ENCODE measurements at places on chromosomes 16 and 17.

DNA sequence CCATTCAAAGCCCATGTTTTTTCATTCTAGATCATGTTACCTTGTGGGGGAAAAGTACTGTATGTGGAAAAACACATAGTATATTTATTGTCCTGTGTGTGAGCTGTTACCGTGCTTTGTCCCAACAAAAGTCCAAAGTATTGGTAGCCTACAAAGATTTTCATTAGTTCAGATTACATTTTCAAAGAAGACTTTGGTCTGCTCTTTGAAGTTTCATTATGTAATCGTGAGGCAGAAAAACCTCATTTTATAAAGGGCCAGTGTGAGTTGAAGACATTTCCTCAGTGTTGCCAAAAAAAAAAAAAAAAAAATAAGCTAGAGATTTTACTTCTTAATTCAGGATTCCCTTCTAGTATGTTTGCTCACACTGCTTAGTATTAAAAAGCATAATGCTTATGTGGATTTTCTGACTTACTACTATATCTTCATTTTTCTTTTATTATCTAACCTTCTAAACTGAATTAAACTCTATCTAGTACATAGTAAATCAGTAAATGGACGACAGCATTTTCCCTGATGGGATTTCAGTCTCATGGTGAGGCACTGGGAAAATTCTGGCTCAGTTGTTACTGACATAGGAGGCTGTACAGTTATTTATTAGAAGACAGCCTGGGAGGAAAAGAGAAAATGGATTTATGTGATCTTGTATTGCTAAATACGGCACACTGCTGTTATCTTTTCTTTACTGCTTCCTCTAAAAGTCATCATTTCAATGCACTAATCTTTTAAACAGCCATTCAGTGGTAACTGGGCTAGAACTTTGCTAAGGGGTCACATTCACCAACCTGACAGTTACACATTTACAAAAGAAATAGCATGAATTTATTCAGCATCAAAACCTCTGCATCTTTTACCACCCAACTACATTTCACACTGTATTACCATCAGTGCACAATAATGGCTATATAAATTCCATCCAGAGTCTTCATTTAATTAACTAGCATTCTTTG is 100.6 kb downstream of the STXBP4 start:
- no peak for DNase-seq

DNA sequence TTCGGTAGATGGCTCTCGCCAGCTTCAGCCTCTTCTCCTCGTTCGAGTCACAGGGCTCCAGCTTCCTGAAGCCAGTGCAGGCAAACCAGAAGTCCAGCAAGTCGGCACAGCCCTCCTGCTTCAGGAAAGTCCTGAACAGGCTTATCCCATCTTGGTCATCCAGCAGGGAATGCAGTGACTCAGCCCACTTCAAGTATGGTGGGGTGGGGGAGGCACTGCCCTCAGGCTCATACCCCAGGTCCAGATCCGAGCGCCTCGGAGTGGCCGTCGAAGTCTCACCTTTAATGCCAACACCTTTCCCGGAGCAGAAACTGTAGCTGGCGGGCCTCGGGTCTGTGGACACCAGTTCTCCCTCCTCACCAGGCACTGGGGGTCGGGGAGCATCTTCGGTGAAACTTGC is 5.9 kb downstream of the AXIN1 start:
- DNase-seq: no peak

DNA sequence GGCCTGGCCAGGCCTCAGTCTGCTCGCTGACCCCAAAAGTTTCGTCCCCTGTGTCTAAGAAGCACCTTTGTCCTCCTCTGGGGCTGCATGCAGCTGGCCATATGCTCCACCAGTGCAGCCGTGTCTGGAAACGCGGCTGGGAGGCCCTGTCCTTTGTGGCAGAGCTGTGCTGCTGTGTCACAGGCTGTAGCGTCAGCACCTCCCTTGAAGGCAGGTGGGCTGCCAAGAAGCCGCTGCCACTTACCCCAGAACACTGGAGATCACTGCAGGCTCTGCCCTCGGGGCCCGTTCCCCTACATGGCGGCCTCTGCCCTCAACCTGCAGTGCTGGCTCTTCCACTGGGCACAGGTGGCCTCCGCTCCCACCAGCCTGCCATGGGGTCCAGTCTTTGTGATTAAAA is 15.7 kb upstream of the MC1R start:
- no peak for DNase-seq

DNA sequence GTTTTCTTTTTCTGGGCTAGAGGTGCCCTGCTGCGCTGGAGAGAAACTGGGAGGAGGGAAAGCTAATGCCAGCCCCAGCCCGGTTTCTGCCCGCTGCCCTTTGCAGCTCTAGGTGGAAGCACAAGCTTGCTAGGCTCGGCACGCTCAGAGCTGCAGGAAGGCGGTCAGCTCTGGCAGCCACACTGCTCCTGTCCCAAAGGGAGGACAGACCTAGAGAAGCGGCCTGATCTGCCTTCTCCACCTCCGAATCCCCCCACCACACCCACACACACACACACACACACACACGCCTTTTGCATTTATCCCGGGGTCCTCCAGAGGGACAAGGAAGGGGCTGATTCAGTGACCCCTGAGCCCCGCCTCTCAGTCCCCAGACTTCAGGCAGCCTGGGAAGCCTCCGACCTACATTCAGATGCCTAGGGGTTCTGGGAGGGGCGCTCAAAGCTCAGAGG is 418.1 kb downstream of the SOX9 start:
- no peak for DNase-seq

DNA sequence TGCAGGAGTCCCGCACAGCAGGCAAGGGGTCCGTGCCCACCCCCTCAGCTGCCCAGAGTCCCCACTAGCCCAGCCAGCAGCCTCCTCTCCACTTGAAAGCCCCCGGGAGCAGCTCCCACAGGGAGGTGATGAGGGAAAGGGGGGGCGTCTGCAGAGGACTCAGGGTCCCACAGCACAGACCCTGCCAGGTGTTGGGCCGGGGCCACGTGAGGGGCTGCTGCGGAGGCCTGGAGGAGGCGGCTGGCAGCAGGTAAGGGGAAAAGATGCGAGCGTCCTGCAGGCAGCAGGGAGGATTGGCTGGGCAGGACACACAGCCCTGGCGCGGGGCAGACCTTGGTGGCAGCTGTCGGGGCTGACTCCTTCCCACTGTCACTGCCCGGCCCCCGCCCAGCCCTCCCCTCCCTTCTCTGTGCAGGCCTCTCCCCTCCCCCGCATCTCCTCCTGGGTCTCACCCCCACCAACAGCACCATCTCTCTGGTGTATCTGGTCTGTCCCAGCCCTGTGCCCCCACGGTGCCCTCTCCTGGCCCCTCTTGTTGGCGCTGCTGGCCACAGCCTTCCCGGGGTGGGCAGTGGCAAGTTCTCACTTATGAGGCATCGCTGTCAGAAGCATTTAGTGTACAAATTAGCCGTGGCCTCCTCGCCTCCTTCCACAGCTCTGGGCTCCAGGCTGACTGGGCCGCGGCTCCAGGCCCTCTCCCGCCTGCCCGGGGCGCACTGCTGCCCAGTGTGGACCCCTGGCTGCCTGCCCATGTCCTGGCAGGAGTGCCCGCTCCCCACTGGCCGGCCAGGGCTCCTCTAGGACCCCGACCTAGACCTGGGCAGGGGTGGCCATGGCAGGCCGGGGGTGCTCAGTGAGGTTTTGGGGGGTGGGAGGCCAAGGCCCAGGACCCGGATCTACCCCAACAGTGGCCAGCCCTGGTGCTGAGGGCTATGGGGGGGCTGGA is 4.4 kb upstream of the PRR35 start:
- DNase-seq: no peak

GRCh38 chr16:4060009-4060408 is 56.2 kb downstream of the ADCY9 start:
- DNase-seq: peak; percentile 59

GRCh38 chr17:16887523-16888095 is 84.3 kb downstream of the TNFRSF13B start:
- DNase-seq: no peak

DNA sequence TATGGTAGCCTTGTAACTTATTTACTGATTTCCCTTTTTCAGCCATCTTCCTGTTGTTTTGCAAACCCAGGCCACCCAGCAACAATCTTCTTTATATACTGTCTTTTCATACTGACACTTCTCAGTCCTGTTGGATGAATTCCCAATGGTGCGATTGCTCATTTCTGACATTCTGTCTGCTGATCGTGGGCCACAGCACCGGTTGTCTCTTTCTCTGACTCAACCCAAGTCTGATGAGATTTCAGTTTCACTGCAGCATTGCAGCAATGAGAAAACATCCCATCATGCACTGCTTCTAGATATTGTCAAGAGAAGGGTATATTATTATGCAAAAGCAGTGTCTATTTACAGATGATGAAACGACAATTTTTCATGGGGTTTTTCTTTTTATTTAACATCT is 349.2 kb upstream of the HSBP1 start:
- DNase-seq: peak; percentile 61

GRCh38 chr17:42969001-42969581 is 4.8 kb upstream of the AARSD1 start:
- no peak for DNase-seq

GRCh38 chr17:82461827-82462524 is 3.4 kb downstream of the NARF start:
- DNase-seq: no peak

DNA sequence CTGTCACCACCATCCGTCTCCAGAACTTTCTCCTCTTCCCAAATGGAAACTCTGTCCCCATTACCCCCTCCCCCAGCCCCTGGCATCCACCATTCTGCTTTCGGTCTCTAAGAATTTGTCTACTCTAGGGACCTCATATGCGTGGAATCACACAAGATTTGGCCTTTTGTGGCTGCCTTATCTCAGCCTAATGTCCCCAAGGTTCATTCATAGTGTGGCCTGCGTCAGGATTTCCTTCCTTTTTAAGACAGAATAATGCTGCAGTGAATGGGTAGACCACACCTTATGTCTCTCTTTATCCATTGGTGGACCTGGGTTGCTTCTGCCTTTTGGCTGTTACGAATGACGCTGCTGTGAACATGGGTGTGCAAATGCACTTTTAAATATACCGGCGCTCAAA is 139.7 kb upstream of the PLCG2 start:
- no peak for DNase-seq

- DNase-seq: no peak
Measured at GRCh38 chr17:64687961-64688360, 25.9 kb upstream of the SMURF2 start.

- no peak for DNase-seq
Measured at GRCh38 chr16:57567691-57568090, 25.2 kb downstream of the ADGRG5 start.

GRCh38 chr17:60630352-60630751 is 30.4 kb downstream of the PPM1D start:
- no peak for DNase-seq

GRCh38 chr17:77606865-77607210 is 351.7 kb upstream of the TNRC6C start:
- peak; percentile 18 for DNase-seq

GRCh38 chr17:18108401-18109312 is at the start of gene MYO15A:
Gene MYO15A, plus strand, starts transcription at chr17:18108756. Its CDS starts 10,045 bp downstream, at chr17:18118801.
- DNase-seq: no peak

- DNase-seq: no peak
Measured at GRCh38 chr17:80937462-80938381, 53.9 kb upstream of the CHMP6 start.

DNA sequence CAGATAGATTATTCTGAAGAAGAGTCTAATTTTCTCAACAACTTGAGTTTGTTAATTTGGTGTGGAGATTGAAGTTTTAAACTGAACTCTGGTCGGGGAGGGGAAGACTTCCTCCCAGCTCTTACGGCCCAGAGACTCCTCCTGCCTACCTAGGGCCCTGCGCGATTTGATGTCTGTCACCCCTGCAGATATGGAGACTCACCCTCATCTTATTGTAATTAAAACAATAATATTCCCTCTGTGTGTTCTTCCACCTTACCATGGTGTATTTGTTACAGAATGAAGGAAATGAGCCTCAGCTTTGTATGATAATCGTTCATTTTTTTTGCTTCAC is 184.4 kb upstream of the CACNG5 start:
- peak; percentile 51 for DNase-seq

GRCh38 chr16:87560428-87561199 is 41.7 kb upstream of the JPH3 start:
- DNase-seq: no peak

DNA sequence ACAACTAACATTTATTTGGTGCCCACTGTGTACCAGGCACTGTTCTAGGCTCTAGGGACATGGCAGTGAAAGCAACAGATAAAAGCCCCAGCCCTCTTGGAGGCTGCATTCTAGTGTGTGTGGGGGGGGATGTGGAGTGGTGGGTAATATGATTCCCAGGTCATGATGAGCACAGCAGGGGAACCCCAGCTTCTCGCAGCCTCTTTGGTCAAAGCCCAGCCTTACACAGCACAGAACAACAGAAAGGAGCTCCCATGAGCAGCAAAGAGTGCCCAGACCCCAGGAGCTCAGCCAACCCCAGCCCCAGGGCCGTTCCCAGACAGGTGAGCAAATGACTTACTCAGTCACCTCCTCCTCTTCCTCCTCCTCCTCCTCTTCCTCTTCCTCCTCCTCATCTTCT is 21.9 kb downstream of the CNGB1 start:
- DNase-seq: no peak

DNA sequence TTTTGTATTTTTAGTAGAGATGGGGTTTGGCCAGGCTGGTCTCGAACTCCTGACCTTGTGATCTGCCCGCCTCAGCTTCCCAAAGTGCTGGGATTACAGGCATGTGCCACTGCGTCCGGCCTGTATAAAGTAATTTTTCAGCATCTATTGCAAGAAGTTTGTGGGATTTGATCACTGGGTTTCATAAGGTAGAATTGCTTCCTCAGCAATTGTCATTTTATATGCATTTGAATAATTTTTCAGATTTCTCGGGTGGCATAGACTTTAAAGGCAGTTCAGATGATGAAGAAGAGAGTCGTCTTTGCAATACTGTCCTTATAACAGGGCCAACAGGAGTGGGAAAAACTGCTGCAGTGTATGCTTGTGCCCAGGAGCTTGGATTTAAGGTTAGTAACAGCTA is 37.0 kb downstream of the TEFM start:
- DNase-seq: no peak

- DNase-seq: no peak
Measured at GRCh38 chr17:44604768-44605485, 47.6 kb downstream of the FZD2 start.

GRCh38 chr17:78010759-78011158 is 52.3 kb downstream of the TNRC6C start:
- DNase-seq: no peak

DNA sequence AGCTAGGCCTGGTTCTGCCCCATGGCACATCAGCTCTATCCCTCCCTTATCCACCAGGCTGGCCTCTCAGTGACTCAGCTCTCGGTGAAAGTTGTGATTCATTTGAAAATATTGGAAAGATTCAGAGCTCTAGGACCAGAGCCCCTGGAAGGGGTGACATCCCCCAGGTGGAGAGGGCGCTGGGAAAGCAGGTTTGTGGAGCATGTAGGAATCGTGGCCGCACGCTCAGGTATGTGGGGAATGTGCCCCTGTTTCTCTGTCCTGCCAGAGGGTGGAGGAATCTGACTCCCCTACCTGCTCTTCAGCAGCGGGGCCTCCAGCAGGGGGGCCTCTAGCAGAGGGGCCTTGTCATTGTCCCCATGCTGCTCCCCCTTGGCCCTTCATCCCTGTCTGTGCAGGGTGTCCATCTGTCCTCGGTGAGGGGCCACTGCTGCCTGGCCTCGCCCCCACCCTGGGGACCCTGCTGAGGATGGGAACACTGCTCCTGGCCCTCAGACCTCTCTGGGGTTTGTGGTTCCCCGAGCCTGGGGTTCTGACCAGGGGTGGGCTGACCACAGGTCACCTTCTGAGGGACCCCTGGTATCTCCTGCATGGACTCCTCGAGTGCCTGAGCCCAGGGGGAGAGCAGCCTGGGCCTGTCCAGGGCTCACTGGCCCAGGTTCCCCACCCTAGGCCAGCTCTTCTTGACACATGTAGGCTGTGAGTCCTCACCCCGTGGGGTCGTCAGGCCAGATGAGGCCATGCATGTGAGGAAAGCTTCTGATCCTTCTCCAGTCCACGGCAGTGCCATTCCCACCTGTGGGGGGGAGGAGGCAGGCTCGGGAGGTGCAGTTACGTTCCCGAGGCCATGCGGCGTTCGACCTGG is 47.5 kb downstream of the NT5M start:
- DNase-seq: no peak

Data from T-helper 2 cell (primary cell).